ENCODE measurements at places on chromosomes 1 and 21. TPM values are rescaled to one million over a fixed set of nuclear protein-coding genes. Genes with fewer than 3 reads are reported as not detected.
A peak's percentile ranks its signal among the peaks of the same experiment; 100 is the strongest.

S100A14 gene
- 17.2 TPM for polyA plus RNA-seq

GRCh38 chr1:233278631-233279030 is 16.9 kb downstream of the PCNX2 start:
- DNase-seq = no peak

LMOD1 gene
- 3.4 TPM for polyA plus RNA-seq

GRCh38 chr1:209675565-209676154 is 448 bp downstream of the G0S2 start:
- peak; percentile 33 for DNase-seq

HFM1 gene
- polyA plus RNA-seq = 8.5 TPM

MPL gene
- polyA plus RNA-seq = 0.65 TPM

DNA sequence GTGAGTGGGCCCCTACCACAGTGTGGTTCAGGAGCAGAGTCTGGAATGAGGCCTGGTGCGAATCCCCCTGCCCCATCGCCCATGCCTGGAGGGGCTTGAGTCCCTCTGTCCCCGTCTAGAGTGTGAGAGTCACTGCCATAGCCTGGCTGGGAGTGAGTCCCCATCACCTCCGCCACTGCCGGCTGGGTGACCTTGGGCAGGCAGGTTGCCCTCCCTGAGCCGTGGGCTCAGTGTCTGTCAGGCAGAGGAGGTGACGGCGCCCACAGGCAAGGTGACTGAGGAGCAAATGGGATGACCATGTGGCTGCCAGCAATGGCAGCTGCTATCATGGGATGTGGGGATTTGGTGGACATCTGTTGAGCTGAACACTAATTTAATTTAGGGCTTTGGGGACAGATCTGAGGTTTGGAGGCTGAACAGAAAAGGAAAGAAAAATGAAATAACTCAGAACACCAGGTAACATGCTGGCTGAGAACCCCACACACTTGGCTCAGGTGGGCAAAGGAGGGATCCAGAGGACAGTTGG is 38.1 kb upstream of the GPR153 start:
- DNase-seq = no peak

GRCh38 chr1:2556277-2556677 is at the start of gene TNFRSF14:
TNFRSF14 (plus strand) TSS chr1:2556371; CDS start chr1:2556665, 294 bp downstream.
- DNase-seq = no peak

CDK18 gene
- polyA plus RNA-seq = 32.7 TPM

ALG14 gene
- polyA plus RNA-seq = 12.8 TPM

RGS4 gene
- 14.8 TPM for polyA plus RNA-seq

DNA sequence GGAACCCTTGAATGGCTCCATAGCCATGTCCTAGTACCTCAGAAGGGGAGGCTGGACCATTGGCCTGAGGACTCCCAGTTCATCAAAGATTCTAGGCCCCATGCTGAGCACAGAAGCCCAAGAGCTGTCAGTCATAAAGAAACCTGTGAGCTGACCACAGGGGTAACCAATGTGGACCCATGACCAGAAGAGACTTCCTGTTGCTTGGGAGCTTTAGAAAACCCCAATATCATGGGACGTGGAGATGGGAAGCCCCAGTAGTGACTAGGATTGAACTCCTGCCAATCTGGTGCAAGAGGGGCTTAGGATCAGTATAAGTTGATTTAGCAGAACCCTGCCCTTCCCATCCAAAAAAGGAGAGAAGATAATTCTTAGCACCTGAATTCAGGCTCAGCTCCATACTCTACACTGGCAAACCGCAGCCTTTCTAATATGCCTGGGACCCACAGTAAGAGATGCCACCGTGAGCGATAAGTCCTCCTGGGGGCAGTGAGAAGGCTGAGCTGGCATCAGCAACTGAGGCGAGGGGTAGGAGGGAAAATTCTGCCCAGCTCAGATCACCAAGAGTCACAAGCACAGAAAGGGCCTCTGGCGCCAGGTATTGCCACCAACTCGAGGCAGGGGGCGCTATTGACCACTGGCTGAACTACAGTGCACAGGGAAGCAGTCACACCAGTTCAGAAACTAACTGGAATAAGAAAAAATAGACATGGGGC is 108.9 kb downstream of the CAPN8 start:
- DNase-seq = no peak

- no peak for DNase-seq
Observed at GRCh38 chr1:229563701-229564100, 5.2 kb upstream of the ABCB10 start.

NENF gene
- polyA plus RNA-seq = 37.6 TPM

- DNase-seq = no peak
Observed at GRCh38 chr1:2605509-2606395, 19.2 kb downstream of the PRXL2B start.

DISC1 gene
- polyA plus RNA-seq = 5.3 TPM

DNA sequence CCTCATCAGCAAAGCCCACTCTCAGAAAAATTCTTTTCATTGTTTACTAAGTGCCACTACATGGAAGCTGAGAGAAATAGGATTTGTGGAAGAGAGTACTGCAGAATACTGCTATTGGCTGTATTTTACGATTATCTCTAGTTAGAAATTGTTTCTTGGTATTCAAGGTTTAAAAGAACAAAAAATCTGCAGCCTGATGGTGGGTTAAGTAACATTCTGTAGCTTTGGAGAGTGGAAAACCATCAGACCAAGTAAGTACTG is 27.3 kb downstream of the PTTG1IP start:
- no peak for DNase-seq

Measured in renal pelvis (tissue), 12 donors.